ENCODE measurements at places on chromosomes 2 and 18.

DNA sequence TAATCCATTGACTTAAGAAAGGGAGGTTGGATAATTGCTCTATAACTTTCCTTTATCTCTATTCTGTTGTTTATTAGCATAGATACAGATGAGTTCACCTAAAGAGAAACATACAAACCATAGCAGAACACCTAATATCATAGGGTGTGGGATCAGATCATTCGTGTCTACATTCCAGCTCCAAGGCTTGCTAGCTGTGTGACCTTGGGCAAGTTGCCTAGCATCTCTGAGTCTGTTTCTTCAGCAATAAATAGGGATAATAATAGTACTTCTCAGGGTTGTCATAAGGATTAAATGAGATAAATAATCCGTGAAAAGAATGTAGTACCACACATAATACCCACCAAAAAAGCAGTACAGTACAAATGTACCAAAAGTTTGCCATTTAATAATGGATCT lies 126.2 kb downstream of the PLB1 start:
- no peak for DNase-seq

DNA sequence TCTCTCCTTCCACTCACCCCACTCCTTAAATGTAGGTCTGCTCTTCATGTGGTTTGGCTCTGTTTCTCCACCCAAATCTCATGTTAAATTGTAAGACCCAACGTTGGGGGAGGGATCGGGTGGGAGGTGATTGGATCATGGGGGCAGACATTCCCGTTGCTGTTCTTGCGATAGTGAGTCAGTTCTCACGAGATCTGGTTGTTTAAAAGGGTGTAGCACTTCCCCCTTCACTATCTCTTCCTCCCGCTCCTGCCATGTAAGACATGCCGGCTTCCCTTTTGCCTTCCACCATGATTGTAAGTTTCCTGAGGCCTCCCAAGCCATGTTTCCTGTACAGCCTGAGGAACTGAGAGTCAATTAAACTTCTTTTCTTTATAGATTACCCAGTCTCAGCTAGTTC lies 1044.5 kb upstream of the POU3F3 start:
- DNase-seq, result no peak

DNA sequence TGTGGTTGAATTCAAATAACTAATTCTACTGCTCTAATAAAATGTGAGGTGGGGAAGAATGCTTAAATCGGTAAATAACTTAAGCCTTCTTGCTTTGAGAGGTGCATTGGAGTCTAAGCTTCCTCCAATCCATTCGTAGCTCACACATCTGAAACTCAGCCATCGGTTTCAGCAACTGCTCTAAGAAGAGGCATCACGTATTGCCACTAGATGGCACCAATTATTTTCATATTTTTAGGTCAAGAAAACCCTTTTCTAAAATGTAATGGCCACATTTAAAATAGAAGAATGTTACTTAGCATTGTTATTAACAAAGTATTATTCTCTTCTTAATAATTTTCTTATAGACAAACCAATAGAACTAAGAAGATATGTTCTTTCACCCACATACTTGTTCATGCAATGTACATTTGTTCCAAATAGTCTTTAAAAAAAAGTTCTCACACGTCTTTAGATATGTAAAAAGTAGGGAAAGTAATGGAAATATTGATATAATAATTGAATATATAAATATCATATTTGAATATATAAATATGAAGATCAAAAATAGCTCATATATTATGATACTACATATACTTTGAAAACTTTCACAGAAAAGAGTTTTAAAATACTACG lies 229.8 kb downstream of the CCDC178 start:
- no peak for DNase-seq

DNA sequence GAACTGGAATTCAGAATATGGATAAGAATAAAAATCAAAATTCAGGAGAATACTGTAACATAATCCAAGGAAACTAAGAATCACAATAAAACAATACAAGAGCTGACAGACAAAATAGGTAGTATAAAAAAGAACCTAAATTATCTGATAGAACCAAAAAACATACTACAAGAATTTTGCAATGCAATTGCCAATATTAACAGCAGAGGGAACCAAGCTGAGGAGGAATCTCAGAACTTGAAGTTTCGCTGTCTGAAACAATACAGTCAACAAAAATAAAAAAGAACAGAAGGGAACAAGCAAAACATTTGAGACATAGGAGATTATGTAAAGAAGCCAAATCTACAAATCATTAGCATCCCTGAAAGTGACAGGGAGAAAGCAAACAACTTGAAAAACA lies 84.1 kb upstream of the GALNT13 start:
- no peak for DNase-seq

DNA sequence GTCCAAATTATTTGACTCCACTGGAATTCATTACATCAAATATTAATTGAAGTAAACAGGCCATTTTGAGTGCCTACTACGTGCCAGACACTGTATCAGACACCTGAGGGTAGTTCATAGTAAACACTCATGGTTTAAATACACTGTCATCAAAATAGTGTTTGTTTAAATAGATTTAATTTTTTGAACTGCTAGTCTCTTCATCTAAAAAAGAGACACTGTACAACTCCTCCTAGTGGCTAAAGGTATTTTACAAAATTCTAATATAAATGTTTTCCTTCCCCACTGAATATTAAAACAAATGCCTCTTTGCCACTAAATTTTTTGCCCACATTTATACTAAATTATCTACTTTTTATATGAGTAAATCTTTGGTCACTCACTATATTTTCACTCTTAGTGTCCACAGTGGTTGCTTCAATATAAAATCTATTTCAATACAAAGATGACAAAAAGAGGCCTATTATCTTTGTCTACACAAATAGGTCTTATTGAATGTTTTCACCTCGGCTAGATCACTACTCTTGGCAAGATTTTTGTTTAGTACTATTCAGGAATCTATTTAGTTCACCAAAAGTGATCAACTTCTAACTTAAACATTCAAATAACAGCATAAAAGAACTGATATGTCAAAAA lies 122.1 kb downstream of the TMEM247 start:
- no peak for DNase-seq

DNA sequence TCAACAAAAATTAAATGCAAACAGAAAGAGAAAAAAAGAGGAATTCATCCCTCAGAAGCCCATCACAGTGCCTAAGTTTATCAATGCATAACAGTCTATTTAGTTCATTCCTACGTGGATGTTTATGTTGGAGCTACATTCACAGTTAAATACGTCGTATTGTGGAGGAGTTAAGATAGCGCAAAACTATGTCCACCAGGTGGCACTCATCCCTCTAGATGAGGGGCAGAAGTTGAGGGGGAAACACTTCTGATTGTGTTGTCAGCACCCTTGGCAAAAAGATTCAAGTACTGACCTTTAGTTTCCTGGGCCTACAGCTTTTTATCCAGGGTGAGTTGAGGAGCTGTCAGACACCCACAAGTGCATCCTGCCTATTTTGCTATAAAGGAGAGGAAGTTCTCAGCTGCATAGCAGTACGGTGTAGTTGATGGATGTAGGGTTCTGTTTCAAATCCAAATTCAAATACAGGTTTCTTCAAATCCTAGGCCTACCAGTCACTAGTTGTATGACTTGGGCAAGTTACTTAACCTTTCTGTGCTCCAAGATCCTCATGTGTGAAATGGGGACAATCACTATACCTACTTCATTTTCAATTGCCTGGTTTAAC lies 26.8 kb upstream of the MYO1B start:
- no peak for DNase-seq

GRCh38 chr18:9710037-9710436 lies 1.9 kb downstream of the RAB31 start:
- no peak for DNase-seq

GRCh38 chr2:56449449-56449860 lies 265.7 kb downstream of the CCDC85A start:
- no peak for DNase-seq

DNA sequence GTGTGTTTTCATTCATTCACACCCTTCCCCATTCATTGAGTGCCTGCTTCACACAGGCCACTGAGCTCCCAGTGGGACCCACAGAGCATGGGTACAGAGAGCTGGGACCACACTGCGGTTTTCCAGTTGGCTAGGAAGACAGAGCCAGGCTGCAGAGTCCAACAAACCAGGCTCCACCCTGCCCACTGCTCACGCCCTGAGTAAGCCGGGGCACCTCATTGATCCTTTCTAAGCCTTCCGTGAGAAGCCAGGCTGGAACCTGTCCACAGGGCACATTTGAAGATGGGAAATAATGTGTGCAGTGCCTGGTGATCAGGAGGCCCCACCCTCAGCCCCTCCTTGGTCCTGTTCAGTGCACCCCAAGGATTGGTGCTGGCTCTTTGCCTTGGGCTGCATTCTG lies 13.5 kb downstream of the KCNIP3 start:
- peak; percentile 50 for DNase-seq

GRCh38 chr18:3213300-3214059 lies 6.3 kb downstream of the MYOM1 start:
- DNase-seq, result no peak

DNA sequence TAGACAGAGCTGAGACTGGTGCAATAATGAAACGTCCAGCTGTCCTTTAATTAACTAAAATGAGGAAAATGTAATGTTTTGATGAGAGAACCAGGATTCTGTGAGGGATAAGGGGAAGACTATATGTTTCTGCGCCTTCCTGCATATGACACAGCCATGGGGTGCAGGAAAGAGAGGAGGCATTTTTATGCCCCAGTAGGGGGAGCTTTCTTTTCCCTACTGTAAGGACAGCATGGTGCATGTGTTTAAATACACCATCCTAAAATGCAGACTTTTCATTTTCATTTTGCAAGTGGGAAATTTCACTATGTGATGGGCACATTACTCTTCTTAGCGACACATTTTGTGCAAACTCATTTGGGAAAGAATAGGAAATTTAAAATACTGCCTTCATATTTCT lies 446.1 kb downstream of the ARHGAP15 start:
- DNase-seq, result no peak

DNA sequence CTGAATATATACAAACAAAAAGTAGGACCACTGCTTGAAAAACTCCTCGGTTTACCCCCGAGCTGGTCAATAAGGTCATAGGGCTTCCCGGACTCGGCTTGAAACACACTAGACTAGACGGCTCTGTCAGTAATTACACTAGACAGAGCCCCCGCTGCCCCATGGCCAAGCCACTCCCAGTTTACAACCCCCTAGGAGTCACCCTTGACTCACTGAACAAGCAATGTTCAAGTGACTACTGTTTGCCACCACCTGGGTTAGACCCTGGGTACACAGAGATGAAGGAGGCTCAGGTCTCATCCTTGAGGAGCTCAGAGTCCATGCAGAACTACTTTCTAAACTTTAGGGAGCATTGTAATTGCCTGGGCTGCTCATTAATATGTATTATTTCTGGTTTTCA lies 13.7 kb upstream of the PRELID3A start:
- DNase-seq, result no peak

- DNase-seq, result no peak
These were observed 124.4 kb downstream of the ZNF516 start for GRCh38 chr18:76370686-76371085.

- DNase-seq, result no peak
These were observed 1.9 kb downstream of the YES1 start for GRCh38 chr18:809985-810642.

- peak; percentile 83 for DNase-seq
These were observed 100.0 kb upstream of the PKDCC start for GRCh38 chr2:41947701-41948396.

GRCh38 chr2:25324905-25325592 lies 16.7 kb downstream of the DNMT3A start:
- no peak for DNase-seq

DNA sequence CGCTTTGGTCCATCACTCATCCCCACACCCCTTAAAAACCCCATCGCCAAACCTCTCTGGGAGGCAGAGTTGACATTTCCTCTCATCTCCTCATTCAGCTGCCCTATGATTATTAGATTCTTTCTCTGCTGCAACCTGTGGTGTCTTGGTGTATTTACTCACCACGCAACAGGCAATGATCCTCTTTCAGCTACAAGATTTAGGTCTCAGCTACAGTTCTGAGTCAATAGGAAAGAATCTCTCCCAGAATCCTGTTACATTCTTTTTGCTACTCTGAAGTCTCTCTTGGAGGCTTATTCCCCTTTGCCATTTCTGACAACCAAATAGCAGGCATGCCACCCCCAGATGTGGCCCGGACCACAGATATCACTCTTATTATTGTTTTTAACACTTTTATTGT lies 468.3 kb upstream of the GYPC start:
- DNase-seq, result no peak

GRCh38 chr2:37886745-37887144 lies 38.3 kb upstream of the RMDN2 start:
- no peak for DNase-seq

DNA sequence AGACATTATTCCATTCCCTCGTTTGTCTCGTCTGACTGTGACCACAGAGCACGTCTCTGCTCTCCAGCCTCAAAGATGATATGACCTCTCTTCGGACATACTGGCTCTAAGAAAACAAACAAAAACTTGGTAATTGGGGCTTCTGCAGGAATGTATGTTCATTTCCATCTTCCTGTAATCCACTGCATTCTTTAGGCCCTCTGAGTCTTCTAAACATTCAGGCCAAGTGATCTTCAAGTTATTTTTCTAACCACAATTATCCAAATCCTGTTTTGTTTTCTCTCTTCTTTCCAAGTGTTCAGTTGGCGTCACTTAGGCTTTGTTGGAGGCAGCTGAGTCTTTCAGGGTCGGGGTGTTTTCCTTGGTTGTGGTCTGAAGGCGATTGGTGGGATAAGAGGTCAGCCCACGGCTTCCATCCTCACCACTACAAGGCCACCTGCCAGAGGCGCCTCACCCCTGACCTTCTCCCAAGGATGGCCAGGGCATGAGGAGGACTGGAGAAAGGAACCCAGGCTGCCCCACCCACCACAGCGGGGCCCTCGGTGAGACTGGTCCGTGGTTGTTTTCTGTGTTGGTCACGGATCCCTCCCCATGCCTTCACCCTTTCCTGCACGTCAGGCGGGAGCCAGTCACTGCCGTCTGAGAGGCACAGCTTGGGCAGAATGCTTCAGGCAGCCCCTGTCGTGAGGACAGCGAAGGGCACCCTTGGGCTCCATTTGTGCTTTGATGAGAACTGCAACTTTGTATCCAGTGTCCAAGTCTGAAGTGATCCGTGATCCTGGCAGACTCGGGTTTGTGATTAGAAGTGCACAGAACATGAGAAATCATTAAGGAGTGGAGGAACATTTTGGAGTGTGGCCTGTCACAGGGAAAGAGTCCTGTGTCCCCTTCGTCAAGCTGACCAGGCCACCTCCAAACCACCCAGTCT lies 88.6 kb upstream of the FHL2 start:
- no peak for DNase-seq

DNA sequence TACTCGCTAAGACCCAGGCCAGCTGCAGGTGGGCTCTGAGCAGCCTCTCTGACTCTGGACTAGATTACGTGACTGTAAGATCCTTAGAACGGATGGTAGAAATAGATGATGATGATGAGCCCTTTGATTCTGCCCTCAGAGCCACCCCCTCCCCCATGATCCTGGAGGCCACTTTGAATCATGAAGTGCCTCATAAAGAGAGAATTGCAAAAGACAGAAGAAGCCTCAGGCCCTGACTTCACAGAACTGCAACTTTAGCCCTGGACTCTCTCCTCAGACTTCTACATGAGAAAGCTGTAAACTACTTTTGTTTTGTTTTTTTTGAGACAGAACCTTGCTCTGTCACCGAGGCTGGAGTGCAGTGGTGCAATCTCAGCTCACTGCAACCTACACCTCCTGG lies 15.4 kb upstream of the TET3 start:
- DNase-seq, result no peak

Data from Right ventricle myocardium inferior (tissue), 1 donor.